ENCODE measurements at places on chromosomes 3 and 15.

DNA sequence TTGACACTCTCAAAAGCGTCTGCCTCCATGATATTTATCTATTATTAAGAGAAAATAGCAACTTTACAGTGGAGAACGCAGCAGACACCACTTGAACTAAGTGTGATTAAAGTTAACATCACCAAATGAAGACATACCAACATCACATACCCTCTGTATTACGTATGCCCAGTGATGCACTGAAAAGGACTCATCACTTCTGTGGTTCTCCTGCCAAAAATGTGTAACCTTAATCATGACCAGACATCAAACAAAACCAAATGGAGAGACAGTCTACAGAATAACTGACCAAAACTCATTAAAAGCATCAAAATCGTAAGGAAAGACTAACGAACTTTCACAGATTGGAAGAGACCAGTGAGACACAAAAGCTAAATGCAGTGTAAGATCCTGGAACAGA, 103.2 kb downstream of the PPP2R3A start:
- no peak for DNase-seq

DNA sequence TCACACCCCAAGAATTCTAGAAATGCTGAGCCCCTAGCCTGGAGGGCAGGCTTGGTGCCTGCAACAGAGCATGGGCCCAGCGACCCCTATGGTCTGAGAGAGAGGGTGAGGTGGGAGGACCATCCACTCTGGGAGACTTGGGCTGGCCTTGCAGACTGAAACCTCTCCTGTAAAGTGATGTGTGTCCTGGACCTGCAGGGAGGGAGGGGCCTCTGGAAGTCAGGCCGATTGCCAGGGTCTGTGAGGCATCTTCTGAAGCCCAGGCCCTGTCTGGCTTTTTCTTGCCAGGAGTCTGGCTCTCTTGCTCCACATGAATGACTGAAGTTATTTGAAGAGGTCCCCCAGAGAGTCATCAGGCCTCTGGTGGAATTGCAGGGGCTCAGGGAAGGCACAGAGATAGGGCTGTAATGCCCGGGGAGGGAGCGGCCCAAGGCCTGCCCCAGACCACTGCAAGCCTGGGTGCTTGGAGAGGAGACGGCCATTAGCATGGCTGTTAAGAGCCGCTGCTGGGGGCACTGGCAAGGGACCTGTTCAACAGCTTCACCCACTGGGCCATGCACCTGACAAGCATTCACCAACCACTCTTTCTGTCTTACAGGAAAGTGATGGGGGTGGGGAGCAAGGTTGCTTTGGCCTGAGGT, 56.0 kb upstream of the CHRNA7 start:
- no peak for DNase-seq

DNA sequence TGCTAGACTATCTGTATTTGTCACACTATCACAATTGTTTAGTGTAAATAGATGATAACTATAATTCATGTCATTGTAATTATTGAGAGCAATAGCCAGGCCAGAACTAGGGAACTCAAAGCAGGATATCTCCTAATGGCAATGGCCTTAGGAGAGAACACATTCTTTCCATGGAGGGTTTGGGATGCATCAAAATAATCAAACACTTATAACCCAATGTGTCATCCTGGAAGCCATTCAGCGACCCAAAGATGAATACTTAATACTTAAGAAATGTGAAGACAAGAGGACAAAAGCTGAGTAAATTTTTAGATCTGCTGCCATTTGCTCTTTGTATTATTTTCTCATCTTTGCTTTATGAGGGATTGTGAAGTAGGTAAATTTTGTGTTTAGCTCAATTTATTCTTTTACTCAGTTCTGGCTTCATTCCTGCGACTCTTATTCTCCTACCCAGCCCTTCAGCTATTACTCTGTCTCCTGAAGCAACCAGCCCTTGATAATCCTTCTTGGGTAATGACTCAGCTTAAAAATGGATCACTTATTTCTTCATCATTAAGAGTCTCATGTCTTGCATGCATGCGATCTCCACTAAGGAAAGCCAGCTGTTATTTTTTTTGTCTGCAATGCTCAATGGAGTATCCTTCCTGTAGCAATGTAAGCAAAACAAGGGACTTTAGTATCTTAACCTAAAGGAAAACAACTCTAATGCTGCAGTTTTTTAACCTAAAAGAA, 2.0 kb downstream of the OR4F15 start:
- DNase-seq, result no peak

DNA sequence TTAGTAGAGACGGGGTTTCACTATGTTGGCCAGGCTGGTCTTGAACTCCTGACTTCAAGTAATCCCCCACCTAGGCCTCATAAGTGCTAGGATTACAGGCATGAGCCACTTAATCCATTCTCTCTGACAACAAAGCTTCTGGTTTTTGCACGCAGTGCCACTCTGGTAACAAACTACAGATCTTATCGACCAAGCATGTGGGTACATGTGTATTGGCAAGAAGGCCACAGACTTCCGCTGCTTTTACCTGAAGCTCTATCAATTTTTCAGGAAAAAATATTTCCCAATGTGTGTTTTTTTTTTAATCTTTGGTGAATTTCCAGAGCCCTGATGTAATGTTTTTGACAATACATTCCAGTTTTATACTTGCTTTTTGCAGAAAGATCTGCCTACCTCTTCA, 182.5 kb downstream of the PCCB start:
- no peak for DNase-seq

- DNase-seq, result no peak
These were observed 35.2 kb upstream of the TRPM1 start for GRCh38 chr15:31136607-31137328.

DNA sequence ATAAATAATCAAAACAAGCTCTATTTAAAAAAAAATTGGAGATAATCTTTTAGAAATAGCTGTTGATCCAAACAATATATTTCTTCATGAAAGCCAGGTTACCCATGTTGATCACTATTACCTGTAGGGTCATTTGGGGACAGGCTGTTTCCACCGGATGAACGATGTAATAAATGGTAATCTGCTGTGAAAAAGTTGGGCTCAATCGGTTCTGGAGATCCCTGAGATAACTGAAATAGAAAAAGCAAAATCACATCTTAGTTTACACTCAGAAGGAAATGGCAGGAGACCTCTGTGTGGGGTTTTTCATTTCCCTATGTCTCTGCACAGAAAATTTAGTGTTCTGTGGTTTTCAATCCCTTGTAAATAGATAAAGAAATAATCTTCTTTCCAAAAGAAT, 249.5 kb downstream of the NEK10 start:
- no peak for DNase-seq

- DNase-seq, result peak; percentile 100
These were observed 68.4 kb downstream of the HERC1 start for GRCh38 chr15:63765338-63765737.

GRCh38 chr15:74336061-74337005, 31.1 kb downstream of the CYP11A1 start:
- DNase-seq, result no peak

DNA sequence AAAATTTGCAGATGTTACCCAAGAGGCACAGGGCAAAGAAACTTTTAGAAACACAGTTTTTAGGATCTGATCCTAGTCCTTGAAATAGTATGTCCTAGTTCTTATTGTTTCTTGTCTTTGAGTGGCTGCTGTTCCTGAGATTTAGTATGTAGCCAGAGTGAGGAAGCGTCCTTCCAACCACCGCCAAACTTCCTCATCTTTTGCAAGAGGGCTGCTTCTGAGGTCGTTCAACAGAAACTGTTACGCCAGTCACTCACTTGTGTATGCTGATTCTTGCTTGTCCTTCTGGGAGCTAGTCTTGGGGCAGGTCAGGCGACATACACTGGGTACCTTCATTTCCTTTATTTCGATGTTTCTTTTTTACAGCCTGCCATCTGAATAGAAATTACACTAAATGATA, 577.3 kb upstream of the ZNF717 start:
- no peak for DNase-seq

DNA sequence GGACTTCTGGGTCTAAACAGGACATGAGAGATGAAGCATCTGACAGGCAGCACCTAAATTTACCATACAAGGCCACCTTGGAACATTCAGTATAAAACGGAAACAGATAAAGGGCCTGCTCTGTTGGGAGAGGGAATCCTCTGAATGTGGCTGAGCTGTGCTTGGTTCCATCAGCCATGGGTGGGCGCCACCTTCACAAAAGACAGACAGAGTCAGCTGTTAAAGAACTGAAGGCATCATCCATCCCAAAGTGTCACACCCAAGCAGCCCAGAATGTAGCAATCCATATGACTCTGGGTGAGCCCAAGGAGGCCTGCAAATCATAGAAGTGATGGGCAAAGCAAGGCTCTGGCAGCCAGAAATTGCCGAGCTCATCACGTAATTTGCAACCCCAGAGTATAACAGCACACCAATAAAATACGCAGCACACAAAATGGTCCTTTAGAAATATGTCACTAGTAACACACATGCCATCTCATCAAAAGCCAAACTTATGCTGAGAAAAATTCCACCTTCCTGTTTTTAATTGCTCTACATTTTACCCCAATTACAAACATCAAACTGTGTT, 24.8 kb upstream of the RBP1 start:
- peak; percentile 47 for DNase-seq

DNA sequence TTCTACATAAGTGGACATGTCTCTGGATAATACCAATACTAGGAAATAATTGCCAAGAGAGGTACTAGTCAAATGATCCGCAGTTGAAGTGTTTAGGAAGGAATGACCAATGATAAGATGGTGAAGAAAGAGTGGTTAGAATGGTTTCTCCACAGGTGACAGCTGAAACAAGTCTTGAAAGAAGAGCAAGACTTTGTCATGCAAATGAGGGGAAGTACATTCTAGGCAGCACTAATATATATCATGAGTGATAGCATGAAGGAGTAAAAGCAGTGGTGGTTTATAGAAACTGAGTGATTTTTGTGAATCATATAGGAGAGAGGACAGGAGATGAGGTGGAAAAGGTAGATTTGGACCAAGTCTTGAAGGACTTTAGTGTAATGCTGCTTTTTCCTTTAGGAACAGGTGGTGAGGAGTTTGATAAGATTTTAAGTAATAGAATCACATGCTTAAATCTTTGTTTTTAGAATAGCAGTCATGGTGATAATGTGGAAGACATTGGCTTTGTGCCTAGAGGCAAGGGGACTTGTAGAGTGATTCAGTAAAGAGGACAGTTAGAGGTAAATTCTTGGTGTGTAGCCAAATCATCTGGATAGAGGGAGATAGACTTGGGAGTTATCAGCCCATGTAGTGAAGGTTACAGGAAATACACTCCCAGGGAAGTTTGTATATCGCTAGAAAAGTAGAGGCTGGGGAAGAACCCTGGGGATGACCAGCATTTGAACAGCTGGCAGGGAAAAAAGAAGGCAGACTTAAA, 31.9 kb downstream of the SLMAP start:
- DNase-seq, result no peak

DNA sequence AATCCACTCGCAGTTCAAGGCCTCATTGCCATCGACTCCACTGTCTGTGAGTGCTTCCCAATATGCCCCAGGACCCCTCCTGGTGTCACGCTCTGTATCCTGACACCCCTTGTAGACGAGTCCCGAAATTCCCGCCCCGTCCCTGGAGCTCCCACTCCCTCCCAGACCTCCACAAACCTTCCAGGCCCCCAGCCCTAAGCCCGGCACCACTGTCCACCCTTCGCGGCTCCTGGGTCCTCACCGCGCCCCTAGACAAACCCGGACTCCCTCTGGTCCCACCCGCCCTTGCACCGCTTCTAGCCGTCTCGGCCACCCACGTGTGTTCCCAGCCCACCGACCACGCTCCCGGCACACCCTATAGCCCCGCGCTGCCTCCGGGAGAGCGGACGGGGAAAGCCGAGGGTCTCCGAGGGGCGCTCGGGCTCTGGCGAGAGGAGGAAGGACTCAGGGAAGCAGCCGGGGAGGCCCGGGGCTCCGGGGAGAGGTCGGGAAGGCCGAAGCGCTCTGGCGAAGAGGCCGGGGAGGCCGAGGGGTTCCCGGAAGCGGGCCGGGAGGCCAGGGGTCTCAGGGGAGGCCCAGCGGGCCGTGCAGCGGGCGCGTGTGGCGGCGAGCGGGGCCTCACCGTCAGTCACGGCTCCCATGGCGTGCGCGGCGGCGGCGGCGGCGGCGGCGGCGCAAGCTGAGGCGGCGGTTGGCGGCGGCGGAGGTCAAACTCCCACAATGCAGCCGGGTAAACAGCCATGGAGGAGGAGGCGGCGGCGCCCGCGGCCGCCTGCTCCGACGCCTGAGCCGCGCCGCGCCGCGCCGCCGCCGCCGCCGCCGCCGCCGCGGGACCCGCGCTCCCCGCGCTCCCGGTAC, at the start of the genes ATXN7 and THOC7:
Gene ATXN7, plus strand, starts transcription at position 718 of the 858 bp plus-strand sequence. CDS start 48,732 bp downstream, outside the sequence.
Gene THOC7, minus strand, starts transcription at position 656 of the 858 bp plus-strand sequence. Its CDS starts 15 bp downstream, at position 641.
- peak; percentile 44 for DNase-seq

DNA sequence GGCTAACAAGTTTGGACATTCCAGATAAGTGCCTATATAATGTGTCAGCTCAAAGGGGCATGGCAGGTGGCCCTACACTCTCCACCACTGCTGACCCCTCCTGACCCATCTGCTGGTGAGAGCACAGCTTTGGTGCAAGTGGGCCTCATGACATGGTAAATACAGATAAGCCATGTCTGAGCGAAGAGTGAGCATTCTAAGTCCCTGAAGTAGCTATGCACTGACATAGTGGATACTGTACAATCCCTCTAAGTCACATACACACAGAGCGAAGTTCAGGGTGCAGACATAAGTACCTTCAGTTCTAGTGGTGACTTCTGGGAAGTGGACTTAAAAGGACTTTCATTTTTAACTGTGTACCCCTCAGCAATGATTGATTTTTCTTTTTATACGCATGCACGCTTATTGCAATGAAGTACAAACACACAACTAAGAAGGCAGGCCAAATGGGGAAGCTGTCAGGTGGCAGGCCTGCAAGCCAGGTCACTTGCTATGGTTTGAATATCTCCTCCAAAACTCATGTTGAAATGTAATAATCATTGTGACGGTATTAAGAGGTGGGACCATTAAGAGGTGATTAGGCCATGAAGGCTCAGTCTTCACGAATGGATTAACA, 41.5 kb downstream of the TBC1D2B start:
- DNase-seq, result no peak

DNA sequence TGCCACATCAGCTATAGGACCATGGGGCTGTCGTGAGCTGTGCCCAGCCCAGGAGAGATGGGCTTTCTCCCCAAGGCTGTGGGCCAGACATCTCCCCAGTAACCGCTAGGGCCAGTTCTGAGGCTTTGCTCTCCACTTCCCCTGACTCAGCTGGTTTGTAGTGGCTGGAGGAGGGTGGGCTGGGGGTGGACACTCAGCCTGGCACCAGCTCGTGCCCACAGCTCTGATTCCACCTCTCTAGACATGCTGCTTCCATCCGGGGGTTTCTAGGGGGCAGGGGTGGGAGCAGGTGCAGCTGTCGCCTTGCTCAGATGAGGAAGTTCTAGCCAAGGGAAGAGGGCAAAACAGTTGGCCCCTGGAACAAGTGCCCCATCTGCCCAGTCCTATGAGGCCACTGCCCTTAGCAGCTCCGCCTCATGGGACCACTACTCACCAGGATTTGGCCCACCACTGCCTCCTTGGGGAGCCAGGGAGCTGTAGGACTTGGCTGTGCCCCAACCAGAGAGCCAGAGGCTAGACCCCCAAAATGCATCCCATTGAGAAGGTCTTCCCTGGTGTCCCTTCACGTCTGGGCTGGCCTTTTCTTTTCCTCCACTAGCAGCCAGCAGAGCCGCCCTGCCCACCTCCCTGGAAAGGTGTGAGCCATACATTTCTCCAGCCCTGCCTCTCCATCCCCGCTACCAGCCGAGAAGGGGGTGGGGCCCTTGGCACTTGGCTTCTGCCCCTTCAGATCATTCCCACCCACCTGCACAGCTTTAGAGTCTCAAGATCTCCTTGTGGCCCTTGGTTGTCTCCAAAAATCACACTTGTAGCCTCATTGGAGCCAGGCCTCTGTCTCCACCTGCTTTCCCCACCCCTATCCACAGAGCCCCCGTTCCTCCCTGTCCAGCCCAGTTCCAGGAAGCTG, 9.9 kb downstream of the GLYCTK start:
- DNase-seq, result no peak

- DNase-seq, result no peak
These were observed 471.0 kb upstream of the PROK2 start for GRCh38 chr3:72255791-72256559.

GRCh38 chr15:101368086-101368780, 73.2 kb upstream of the SNRPA1 start:
- no peak for DNase-seq
